ENCODE measurements at places on chromosomes 12 and 14. TPM values are rescaled to one million over a fixed set of nuclear protein-coding genes. Genes with fewer than 3 reads are reported as not detected.

DNA sequence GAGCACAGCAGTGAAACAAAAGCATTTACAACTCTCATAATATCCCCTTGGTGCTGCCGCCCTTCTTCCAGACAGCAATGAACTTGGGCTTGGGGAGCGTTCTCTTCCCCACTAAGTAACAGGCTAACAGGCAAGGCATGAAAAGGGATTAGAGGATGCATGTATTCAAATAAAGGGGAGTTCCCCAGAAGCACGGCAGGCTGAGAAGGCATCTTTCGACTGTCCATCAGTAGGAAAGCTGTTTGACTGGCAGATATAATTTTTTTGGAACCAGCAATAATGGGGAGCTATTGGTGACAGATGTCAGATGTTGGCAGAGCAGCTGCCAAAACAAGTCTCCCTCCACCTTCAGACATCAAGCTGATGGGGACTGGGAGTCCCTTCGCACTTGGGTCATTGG lies 9.2 kb upstream of the TIGAR start:
- DNase-seq: no peak

- DNase-seq: no peak
These were observed 165.5 kb downstream of the SLC41A2 start for GRCh38 chr12:104792570-104792969.

GRCh38 chr14:99964979-99965378 lies 100.2 kb upstream of the EVL start:
- DNase-seq: no peak

DNA sequence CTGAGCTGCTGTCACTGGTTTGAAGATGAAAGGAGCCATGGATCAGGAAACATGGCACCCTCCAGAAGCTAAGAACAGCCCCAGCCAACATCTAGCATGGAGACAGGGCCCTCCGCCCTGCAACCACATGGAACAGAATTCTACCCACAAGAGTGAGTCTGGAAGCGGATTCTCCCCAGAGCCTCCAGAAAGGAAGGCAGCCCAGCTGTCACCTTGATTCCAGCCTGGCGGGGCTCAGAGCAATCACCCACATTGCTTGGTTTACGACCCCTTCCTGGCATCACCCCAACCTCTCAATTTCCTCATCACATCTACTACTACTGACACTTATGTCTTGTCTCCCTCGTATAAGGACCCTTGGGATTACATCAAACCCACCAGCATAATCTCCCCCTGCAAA lies 38.5 kb downstream of the OAS2 start:
- no peak for DNase-seq

GRCh38 chr14:91008759-91009409 lies 51.6 kb downstream of the RPS6KA5 start:
- DNase-seq: no peak

DNA sequence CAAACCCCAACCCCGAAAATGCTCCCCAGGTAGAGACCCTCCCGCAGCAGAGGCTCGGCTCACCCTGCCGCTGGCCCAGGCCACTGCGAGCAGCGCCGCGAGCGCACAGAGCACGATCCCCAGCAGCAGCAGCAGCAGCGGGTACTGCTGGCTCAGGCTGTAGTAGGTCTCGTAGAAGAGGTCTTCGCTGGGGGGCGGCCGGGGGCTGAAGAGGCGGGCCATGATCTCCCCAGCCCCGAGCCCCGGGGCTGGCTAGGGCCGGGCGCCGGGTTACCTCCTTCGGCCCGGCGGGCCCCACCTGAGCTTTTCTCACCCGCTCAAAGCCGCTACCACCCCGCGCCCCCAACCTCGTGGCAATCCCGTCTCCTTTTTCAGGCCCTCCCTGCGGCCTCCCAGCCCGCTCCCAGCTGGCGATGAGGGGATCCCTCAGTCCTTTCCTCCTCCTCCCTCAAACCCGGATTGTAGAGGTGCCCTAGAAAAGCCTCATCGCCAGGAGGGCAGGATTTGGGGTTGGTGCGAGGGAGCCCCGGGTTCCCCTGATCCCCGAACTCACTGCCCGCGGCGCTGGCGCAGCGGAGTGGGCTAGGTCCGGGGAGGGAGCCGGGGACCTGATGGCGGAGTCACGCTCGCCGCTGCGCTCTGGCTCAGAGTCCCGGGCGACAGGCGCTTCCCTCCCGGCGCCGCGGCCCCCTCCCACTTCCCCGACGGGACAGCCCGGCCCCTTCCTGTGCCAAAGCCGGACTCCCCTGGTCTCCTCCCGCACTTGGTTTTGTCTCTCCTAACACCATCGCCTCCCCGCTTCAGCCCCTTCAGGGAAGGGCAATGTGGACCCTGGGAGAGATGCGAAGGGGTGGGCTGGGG lies at the start of gene ADCY4:
Gene ADCY4 (minus strand): TSS at position 641 of the 861 bp plus-strand sequence. CDS start 419 bp downstream, at position 222.
- DNase-seq: no peak

DNA sequence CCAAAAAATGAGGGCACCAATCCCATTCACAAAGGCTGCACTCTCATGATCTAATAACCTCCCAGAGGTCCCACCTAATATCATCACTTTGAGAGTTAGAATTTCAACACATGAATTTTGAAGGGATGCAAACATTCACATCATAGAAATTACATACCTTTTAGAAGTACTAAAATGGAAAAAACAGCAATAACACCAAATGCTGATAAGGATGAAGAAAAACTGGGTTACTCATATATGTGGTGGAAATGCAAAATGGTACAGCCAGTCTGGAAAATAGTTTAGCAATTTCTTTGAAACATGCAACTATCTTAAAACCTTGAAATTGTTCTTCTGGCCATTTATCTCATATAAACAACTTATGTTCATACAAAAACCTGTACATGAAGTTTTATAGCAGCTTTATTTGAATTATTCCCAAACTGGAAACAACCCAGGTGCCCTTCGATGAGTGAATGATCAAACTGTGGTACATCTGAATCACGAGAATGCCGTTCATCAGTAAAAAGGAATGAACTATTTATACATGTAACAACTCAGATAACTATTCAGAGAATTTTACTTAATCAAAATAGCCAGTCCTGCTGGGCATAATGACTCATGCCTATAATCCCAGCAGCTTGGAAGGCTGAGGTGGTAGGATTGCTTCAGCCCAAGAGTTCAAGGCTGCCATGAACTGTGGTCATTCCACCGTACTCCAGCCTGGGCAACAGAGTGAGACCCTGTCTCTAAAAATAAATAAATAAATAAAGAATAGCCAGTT lies 109.4 kb upstream of the SSTR1 start:
- no peak for DNase-seq

DNA sequence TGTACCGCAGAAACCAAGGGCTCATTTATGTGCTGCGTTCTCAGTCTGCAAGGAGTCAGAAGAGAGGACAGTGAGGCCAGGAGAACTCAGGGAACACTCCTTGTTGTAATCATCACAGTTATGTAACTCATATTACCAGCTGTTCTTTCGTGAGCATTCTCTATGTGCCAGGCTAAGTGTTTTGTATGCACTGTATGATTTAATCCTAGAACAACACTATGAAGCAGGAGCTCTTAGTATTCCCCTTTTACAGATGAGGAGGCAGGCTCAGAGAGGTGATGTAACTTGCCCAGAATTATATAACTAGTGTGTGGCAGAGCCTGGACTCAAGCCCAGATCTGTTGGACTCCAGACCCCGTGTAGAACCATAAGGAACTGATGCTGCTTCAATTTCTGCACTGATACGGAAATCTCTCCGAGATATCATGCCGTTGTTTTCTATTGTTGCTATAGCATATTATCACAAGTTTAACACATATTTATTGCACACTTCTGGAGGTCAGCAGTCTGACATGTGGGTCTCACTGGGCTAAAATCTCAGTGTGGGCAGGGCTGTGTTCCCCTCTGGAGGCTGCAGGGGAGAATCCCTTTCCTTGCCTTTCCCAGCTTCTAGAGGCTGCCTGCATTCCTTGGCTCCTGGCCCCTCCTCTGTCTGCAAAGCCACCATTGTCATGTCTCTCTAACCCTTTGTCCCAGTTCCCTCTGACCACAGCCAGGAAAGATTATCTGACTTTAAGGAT lies 16.3 kb upstream of the CD9 start:
- DNase-seq: no peak

- no peak for DNase-seq
These were observed 47.1 kb downstream of the PLXNC1 start for GRCh38 chr12:94195483-94195882.

GRCh38 chr12:111168009-111168900 lies 200.6 kb downstream of the PHETA1 start:
- DNase-seq: no peak

GRCh38 chr12:8549381-8549780 lies 8.7 kb upstream of the CLEC4E start:
- DNase-seq: no peak

DNA sequence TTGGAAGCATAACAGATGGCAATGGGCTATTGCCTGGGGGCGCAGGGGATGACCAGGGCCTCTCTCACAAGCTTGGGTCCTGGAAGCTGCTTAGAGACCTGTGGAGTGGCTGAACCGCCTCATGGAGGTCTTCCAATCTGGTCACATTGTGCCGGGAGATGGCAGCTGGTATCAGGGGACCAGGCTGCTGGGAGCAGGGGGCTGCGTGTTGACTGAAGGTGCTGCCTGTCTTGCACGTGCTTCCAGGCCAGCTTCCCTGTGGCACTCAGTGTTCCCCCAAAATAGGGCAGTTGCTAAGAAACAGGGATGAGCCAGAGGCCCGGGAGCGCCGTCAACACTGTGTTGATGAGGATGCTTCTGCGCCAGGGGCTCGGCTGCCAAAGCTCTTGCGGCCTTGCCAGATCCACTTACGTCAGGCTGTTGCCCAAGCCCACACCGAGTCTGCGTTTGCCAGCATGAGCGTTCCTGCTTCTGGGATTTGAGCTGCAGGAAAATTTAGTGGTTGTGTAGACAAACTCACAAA lies 39.8 kb downstream of the ELK3 start:
- DNase-seq: no peak

DNA sequence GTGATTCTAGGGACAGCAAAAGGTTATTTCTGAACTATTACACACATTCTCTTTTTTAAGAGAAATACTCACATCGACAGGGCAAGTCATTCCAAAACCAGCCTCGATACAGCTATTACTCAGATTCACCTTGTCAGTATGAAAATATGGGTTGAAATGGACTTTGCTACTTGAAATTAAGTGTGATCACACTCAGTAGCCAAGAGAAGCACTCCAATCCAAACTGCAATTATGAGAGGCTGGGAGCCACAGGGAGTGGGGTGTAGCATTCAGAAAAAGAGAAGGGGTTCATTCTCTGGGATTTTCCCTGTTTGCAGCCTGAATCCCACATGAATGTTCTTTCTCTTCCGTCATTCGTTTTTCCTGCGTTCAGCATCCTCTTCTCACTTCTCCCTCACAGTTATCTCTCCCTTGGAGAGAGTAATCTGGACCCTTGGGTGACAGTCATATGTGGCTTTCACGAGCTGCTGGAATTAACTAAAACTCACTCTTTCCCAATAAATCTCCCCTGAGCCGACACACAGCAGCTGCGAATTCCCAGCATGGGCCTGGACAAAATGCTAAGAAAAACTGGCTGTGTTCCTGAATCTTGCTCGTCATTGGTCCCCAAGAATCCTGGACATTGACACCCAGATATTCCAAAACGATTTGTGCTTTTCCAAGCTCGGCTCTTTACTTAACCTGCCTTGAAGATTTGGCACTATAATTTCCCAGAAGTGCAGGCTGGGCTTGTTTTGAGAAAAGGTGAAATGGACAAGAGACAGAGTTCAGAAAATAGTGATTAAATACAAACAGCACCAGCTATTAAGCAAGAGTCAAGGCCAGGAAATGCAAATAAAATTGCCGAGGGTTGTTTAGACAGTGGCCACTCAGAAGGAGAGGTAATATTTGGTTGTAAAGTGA lies 199.5 kb upstream of the PLEKHG7 start:
- DNase-seq: peak; percentile 40

GRCh38 chr14:93970585-93970964 lies 5.8 kb downstream of the ASB2 start:
- peak; percentile 76 for DNase-seq

- peak; percentile 59 for DNase-seq
These were observed 2.9 kb upstream of the RAB35 start for GRCh38 chr12:120119271-120119973.

DNA sequence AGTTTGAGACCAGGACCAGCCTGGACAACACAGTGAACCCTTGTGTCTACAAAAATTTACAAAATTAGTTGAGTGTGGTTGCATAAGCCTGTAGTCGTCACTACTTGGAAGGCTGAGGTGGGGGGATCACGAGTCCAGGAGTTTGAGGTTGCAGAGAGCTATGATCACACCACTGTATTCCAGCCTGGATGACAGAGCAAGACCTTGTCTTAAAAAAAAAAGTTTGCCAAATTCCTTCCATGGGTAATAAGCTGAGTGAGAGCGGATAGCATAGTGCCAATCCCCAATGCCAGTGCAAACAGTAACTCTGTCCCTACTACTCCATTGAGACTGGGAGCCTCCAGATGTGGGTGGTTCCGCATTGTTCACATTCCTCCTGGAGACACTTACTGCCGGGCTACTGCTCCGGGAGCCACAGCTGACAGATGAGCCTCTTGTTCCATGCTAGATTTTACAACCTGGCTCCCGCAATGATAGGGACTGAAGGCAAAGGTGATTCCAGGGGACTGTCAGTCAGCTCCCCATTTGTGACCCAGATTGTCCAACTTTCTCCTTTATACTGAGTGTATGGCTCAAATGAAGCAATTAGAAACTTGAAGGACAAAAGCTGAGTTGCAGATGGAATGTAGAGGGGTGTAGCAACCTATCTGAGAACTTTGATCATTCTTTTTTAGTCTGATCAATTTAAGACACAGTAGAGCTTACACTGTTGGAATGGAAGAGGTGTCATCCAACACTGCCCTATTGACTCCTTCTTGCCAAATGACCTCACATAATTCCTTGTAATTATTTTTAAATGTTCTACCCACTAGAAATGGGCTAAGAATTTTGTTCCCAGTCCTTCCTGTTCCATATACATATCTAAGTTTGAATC lies 13.4 kb upstream of the FRMD6 start:
- DNase-seq: no peak

DNA sequence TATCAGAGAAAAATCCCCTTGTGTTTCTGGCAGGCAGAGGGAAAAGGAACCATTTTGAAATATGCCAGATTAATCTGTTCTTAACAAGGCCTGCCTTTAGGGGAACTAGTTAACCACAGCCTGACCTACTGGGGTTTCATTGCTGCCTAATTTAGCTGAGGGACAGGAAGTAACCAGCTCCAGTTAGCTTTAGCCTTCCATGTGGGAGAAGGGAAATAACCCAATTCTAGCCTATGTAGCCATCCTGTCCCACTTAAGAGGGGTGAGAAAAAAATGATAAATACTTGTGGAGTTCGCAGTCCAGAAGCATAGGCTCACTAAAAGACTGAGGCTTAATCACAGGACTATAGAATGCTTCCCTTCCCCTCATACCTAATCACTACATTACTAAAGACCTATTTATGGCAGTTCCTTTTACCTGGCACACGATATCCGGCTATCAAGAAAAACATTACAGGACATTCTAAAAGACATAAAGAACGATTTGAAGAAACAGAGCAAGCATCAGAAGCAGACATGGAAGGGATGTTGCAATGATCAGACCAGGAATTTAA lies 22.8 kb downstream of the COX8C start:
- peak; percentile 34 for DNase-seq

- DNase-seq: no peak
These were observed 6.9 kb upstream of the BMP4 start for GRCh38 chr14:53963320-53964227.

CDK2 gene
- total RNA-seq: 81.4 TPM

KRT6C gene
- not detected for total RNA-seq

COQ10A gene
- total RNA-seq: 28.9 TPM

GUCY2C gene
- 0.31 TPM for total RNA-seq

KRT85 gene
- not detected for total RNA-seq

OTOGL gene
- total RNA-seq: not detected

MUCL1 gene
- not detected for total RNA-seq

MFAP5 gene
- total RNA-seq: not detected

A2M gene
- total RNA-seq: not detected

CNTN1 gene
- total RNA-seq: not detected

ABHD12B gene
- 13.1 TPM for total RNA-seq

TAS2R31 gene
- 3.5 TPM for total RNA-seq

APOF gene
- total RNA-seq: 0.38 TPM

GPR162 gene
- total RNA-seq: not detected

Measured in OCI-LY7 (cell line).